ENCODE measurements at places on chromosomes 6 and 20.

DNA sequence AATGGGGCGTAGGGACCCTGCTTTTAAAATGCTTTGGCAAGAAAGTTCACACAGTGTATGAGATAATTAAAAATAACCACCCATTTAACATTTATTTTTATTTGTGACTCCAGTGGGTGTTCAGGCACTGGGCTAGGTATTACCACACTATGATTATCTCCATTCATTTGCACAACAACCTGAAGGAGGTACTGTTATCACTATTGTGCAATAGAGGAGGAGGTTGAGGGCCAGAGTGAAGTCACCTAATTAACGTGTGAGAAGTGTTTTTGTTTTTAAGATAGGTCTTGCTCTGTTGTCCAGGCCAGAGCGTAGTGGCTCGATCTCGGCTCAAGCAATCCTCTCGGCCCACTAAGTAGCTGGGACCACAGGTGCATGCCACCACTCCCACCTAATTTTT is 29.2 kb downstream of the MAK start:
- no peak for DNase-seq

GRCh38 chr6:143397227-143398222 is 53.0 kb downstream of the ADAT2 start:
- no peak for DNase-seq

- DNase-seq = peak; percentile 40
Observed at GRCh38 chr6:32154514-32155161, 697 bp downstream of the PPT2 start.

GRCh38 chr6:150372051-150372450 is 3.2 kb downstream of the IYD start:
- DNase-seq = no peak

DNA sequence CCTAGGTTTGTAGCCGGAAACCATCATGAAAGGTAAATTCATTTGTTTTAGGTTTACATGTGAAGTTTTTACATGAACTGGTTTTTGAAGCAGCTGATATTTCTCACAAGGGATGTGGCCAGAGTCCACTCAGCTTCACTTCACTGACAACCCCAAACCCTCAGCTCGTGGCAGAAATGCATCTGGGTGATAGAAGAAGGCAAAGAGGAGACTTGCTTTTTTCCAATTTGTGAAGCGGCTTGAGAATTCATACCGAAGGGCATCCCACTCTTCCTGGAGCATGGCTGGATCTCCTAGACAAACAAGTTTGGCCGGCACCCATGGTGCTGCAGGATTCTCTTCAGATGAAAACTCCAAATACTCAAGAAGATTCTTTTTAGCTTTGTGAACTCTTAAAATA is 392.8 kb upstream of the CNR1 start:
- no peak for DNase-seq

DNA sequence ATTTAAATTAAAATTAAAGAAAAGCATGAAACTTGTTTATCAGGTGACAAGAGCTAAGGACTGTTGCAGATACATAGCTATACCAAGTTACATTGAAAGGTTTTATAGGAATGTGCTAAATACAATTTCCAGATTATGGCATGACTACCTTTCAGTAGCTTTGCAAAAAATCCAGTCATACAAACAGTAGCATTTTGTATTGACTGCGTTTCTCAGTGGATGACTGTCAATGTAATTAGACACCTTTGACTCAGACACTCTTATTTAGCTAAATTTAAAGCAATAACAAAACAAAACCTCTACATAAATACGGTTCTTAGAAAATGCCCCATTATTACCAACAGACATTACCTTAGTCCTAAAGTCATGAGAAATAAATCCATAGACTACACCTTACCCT is 275.8 kb upstream of the RUNX2 start:
- DNase-seq = no peak

GRCh38 chr20:2708073-2708415 is 15.5 kb downstream of the EBF4 start:
- no peak for DNase-seq

- DNase-seq = no peak
Observed at GRCh38 chr20:43961541-43962471, 47.2 kb downstream of the TOX2 start.

DNA sequence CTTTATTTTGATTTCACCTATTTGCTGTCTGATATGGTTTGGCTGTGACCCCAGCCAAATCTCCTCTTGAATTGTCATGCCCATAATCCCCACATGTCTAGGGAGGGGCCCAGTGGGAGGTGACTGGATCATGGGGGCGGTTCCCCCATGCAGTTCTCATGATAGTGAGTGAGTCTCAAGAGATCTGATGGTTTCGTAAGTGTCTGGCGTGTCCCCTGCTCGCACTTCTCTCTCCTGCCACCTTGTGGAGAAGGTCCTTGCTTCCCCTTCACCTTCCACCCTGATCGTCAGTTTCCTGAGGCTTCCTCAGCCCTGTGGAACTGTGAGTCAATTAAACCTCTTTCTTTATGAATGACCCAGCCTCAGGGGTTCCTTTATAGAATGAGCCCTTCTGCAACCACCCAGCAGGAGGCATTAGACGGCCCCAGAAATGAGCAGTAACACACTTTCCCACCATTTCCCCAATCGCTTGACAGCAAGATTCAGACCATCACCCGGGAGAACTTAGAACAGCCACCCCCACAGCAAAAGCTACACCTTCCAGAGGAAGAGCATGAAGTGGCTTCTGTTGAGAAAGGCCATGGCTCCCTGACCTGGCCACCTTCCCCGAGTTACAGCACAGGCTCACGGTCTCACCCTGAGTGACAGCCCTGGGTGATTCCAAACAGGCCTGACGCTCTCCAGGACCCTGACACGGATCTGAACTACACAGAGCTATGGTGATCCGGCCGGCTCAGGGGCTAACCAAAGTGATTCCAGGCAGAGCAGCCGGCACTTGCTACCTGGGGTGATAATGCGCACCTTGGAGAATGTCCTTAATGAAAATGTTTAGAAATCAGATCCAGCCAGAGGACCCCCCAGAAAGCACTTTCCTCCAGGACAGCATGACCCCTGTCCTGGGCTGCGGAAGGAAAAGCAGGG is 131.2 kb upstream of the CDH4 start:
- DNase-seq = no peak

DNA sequence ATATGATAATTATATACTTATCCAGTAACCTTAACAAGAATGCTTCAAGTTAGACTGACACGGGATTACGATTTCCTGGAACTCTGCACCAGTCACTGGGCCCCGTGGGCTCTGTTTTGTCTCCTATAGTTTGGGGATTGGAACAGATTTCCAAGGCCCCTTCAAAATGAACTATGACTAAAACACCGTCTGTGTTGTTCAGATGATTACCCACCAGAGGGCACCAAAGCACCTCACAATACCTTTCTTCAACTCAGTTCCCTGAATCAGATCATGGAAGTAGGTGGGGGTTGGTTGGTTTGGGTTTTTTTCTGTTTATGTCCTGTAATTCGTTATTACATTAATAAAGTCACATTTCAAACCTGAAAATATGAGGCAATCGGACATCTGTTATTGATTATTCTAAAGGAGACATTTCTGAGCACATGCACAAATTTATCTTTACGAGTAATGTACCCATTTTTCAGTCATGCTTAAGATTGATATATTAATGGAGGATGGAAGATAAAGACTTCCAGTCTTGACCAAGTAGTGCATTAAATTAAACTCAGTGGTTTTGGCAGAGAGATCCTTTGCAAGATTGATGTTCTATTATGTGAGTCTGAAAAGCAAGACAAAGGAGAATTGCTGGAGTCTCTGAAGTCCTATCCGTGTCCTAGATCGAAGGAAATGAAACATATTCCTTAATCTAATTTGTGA is 112.0 kb upstream of the COL21A1 start:
- peak; percentile 33 for DNase-seq

DNA sequence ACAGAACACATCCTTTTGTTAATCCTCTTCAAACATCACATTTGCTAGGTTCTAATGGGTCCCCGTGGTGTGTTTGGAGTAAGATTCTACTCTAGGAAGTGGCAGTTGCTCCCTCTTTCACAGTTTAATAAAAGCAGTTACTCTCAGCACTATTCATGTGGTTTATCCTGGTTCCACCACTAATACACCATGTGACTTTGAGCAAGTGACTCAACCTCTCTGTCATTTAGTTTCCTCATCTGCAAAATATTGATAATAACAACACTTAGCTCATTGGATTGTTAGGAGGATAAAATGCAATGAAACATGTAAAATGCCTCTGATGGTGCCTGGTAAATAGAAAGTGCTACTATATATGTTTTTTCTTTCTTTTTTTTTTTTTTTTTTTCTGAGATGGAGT is 488.0 kb upstream of the NOX3 start:
- no peak for DNase-seq

DNA sequence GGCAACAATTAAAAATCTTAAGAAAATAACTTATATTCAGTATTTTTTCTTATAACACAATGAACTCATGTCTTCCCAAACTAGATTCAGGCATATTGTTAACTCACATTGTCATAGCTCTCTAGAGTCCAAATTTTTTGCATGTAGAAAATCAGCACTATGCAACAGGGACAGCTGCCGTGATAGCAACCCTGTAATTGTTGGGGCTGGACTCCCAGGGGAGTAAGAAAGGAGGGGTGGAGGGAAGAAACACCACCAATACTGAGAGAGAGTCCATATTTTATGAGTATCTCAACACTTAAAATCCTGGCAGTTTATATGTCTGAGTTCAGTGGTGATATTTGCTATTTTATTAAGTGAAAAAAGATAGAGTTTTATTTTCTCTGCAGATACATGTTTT is 89.6 kb upstream of the HS3ST5 start:
- DNase-seq = no peak

DNA sequence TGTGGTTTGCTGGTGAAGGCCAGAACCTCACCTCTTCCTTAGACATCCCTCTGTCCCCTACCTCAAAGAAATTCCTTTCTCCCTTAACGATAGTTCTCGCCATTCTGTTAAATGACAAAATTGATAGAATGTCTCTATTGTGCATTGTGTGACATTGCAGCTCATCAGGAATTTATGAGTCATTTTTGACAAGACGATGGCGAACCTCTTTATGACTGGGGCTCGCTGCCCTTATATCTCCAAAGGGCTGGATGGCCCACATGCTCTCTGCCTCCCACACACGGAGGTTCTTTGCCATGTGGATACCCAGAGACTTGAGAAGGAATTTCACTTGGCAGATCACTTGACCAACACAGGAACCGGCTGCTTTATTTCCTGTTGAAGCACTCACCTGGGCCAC is 66.8 kb upstream of the RPS6KA2 start:
- no peak for DNase-seq

DNA sequence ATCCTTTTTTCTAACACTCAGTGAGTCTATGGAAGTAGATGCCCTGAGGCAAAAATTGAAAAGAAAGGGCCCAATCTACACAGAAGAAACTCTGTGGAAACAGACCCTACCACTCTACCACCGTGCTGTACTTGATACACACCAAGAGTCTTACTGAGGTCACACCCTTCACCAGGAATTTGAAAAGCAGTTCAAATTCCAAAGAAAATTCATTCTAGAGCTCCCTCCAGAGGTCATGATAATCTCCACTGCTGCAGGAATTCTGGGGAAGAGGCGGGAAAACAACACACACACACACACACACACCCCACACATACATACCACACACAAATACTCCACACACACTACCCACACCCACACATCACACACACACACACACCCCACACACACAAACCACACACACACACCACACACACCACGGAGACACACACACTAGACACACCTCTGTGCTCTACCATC is 336.8 kb downstream of the HDGFL1 start:
- no peak for DNase-seq

GRCh38 chr6:72953971-72954381 is 271.3 kb downstream of the KHDC1L start:
- DNase-seq = no peak

GRCh38 chr6:10276660-10277287 is 138.1 kb downstream of the TFAP2A start:
- no peak for DNase-seq

DNA sequence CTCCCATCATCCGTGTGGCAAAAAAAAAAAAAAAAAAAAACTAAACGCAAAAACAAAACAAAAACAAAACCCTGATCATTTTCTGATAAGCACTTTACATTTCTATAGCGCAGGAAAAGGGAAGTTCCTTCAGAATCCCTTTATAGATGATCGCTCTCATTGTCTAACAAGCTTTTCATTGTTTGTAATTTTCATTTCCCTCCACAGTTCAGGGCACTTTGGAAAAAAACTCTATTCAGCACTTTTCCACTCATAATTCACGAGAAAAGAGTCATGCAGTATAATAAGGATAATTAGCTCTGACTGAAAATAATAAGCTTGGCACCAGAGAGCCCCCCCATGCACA is 89.4 kb upstream of the ATXN1 start:
- no peak for DNase-seq

DNA sequence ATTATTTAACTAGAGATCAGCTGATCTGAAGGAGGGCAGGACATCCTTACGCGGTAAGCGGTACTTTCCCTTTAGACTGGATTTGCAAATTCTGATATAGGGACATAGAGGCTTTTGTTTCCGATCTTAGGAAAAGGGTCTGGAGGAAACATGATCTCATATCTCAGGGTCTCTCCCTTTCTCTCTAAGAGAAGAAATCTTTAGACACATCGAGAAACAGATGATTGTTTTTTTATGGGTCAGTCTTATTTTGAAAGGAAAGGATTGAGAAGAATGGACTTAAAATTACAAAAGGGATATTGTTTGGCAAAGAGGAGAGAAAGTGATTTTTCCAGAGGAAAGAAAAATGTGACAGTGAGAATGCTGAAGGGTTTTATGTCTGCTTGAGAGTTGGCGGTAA is 83.9 kb upstream of the OGFRL1 start:
- no peak for DNase-seq

- no peak for DNase-seq
Observed at GRCh38 chr6:117531809-117532725, 49.6 kb downstream of the DCBLD1 start.

DNA sequence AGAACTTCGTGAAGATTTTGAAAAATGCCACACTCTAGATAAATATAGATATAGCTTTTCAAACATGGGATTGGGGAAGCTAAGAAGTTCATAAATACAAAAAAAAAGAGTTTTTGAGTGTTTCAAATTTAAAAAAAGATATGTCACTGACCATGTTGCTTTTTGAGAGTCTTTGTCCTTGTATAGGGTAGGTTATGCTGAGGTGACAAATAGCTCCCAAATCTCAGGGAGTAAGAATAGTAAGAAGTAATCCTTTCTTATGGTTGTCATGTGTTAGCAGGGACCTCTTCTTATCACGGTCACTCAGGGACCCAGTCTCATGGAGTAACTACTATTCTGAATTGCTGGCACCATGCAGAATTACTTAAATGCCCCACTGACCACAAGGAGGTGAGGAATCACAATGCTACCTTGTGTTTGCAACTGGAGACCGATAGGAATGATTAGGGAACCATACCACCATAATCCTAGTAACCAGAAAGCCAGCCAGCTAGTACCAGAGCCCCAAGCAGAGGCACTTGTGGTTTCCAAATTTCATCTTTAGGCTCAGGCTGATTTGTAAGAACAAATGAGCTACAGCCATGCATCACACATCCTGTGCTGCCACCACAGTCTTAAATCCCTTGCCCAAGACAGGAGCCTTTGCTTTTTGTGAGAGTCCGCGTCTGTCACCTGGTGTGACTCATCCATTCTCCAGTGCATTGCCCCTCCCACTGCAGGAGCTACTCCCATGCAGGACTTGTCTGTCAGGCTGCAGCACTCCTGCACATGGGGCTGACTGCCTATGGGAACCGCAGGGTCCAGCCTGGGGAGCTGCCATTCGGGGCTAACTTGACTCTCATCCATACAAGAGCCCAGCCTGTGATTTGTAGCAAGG is 42.4 kb upstream of the ADGRF4 start:
- peak; percentile 20 for DNase-seq

Data from stimulated activated CD4-positive, alpha-beta T cell treated with anti-CD3 and anti-CD28 coated beads, Interleukin-1b, Interleukin-23, amount 100 ng/mL, for 24 hours (primary cell).